Hypothalamus (tissue), 51 donors: ENCODE measurements at places on chromosomes 1 and 21.

GRCh38 chr1:229124520-229125124, 146.3 kb upstream of the RAB4A start:
- DNase-seq, result no peak

DNA sequence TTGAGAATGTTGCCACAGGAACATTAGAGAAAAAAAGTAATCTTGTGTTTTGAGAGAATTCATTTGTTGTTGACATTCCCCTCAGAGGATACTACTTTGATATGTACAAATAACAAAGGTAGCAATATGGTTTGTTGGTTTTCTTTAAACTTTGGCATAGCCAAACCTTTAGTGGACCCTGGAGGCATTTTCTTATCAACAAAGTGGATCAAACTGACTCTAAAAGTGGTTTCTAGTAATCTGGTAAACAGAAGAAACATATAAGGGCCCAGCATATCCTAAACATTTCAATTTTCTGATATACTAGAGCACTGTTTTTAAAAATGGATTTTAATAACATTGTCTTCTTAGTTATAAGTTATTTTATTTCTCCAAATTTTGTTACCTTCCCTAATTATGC, 29.8 kb downstream of the POU2F1 start:
- DNase-seq, result no peak

GRCh38 chr1:10325521-10325920, 73.3 kb upstream of the PGD start:
- no peak for DNase-seq

DNA sequence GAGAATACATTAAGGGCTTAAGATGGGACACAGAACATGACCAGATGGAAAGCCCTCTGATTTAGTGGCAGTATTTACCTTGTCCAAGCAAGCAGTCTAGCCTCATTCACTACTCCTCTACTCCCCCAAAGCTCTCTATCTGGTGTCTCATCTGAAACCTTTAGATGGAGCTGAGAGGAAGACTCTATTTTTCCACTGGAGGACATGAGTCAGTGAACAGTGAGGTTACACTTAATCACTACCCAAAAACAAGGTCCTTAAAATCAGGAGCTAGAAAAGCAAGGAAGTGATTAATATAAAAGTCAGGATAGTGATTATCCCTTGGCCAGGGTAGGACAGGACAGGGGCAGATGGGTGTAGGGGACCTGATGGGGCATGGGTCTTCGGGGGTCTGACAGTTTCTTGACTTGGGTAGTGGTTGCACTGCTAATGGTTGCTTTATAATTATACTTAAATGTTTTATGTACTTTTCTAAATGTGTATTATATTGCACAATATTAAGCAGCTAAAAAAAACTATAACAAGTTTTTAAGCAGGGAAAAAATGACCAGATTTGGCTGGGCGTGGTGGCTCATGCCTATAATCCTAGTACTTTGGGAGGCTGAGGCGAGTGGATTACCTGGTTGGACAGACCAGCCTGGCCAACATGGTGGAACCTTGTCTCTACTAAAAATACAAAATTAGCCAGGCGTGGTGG, 3.0 kb downstream of the PTPN22 start:
- no peak for DNase-seq

DNA sequence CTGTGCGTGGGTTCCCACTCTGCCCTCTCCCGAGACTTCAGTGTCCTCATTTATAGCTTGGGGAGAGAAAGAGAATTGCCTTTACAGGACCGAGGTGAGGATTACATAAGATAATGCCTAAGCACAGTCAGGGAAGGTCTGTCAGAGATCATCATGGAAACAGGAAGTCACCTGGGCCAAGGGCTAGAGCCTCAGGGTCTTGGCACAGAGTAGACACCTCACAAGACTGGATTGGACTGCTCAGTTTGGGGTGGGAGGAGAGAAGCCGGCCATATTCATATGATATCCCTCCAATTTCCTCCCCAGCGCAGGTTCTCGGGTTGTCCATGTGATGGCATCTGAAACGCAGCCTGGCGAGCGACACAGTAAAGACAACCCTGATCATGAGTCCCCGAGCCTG, 3.8 kb downstream of the CNR2 start:
- DNase-seq, result no peak

- no peak for DNase-seq
Observed at GRCh38 chr1:188735567-188735966, 1742.1 kb downstream of the BRINP3 start.

- DNase-seq, result no peak
Observed at GRCh38 chr1:207315435-207315834, 6.0 kb upstream of the CD55 start.

DNA sequence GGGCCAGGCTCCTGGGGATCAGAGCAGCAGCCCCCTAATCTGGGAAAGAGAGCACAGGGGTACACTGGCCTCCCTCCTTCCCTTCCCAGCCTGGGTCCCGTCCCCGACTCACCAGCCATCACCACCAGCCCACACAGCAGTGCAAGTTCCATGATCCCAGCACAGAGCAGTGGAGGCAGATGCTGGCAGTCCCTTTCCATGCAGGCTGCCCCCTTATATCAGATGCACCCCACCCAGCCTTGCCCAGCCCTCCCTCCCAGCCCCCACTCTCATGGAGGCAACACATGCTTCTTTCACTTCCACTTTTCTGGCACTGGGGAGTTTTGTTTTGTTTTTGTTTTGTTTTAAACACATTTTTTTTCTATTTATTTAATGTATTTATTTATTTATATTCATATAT, at the start of gene PLA2G2D:
Gene PLA2G2D (minus strand): TSS at position 190 of the 400 bp plus-strand sequence. CDS start 38 bp downstream, at position 152.
- DNase-seq, result no peak

DNA sequence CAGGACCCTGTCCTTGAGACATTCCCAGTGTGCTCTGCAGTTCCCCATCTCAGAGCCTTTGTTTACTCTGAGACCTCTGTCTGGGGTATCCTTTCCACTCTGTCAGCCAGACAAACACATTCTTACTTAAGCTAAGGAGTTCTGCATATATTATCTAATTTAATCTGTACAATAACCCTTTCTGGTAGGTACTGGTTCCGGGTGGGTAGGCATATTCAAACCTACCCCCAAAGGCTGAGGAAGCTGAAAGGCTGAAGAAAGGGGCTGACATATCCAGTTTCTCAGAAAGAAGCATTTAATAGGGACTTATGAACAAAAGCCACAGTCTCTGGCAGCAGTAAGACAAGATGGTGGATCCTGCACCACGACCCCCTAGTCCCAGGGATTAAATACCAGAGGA, 53.1 kb downstream of the KCNN3 start:
- no peak for DNase-seq

DNA sequence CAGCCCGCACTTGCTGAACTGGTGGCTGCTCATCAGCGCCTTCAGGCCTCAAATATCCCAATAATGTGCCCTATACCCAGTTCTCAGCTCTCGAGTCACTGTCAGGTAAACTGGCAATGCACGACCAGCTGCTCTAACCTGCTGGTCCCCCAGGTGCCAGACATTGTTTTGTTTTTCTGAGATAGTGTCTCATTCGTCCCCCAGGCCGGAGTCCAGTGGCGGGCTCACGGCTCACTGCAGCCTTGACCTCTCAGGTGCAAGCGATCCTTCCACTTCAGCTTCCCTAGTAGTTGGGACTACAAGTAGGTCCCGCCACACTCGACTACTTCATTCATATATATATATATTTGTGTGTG, 1.0 kb upstream of the NADK start:
- DNase-seq, result no peak

DNA sequence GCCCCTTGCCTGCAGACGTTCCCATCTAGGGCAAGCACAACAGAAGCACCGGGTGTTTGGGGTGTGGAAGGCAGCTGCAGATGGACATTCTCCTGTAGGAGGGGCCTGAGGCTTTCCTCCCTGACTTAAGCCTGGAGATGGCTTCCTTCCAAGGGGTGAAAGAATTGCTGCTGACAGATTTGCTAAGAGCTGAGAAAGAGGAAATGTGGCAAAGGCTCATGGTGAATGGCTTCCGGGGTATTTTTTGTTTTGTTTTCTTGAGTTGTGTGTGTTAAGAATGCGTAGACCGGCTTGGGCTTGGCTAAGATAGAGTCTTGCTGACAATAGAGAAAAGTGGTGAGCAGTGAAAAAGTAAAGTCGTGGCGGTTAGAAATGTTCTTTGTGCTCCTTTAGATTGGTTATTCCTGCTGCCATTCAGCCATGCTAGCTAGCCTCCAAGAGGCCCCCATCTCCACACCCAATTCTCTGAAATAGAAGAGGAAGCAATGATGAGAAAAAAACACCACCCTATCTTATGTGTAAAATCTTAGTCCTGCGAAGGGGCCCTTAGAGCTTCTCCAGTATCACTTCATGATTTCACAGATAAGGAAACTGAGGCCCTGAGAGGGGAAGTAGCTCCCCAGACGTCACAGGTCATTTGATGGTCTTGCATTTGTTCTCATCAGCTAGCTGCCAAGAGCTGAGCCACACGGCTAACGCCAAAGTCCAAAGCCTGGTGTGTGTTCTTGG, 36.9 kb downstream of the EIF2D start:
- no peak for DNase-seq
